ENCODE measurements at places on chromosomes 7 and 10. TPM values are rescaled to one million over a fixed set of nuclear protein-coding genes. Genes with fewer than 3 reads are reported as not detected.

CTNNA3 gene
- 4.1 TPM for polyA plus RNA-seq

OPALIN gene
- not detected for polyA plus RNA-seq

EMX2 gene
- polyA plus RNA-seq, result 166 TPM

GRCh38 chr10:35925493-35925892, 283.4 kb upstream of the FZD8 start:
- no peak for DNase-seq

GRCh38 chr7:28477041-28477442, 64.7 kb downstream of the CREB5 start:
- DNase-seq, result no peak

DNA sequence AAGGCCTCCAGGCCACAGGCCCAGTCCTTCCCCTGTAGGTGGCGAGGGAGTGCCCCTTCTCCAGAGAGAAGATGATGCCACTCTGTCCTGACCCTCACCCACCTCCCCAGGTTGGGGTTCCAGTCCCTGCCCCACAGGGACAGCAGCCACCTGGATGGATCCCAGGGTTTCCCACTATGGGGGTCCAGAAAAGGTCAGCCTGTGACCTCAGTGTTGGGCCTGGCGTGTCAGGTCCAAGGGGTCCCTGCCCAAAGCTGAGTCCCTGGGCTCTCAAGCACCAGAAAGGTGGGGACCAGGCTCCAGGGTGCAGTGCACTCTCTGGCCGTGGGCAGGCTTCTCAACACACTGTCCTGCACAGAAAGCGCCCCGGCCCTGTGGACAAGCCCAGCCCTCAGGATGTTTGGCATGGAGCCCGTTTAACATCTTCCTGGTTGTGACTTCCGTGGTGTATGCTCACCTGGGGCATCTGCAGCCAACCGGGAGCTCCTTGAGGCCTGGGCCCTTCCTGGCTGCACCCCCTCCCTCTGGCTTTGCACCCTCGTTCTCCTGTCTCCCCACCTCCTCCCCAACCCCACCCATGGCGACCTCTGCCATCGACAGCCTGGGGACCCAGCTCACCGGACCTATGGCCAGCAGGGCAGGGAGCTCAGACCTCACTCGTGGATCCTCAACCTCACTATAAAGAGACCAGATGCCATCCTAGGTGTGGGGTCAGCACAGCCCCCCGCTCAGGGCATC, 58.3 kb upstream of the PPP2R2D start:
- DNase-seq, result no peak

All from right renal pelvis (tissue), 4 donors.